ENCODE measurements at places on chromosomes 6 and 20.

- no peak for DNase-seq
Observed at GRCh38 chr6:118810420-118811027, 83.4 kb upstream of the ASF1A start.

DNA sequence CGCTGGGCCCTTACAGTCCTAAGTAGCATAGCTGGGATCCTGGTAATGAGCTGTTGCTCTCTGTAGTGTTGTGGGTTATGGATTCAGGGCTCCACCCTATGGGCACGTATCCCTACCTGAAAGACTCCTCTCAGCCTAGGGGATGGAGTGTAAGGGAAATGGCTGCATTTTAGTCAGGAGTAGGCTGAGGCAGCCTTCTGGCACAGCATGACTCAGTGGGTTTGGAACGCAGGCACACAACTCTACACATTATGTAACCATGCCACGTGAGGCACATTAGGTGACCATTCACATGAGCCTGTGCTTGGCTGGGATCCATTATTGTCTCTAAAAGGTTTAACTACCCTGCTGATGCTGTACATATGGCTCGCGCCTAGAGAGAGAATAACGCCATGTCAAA, 27.8 kb downstream of the HDDC2 start:
- DNase-seq, result no peak

DNA sequence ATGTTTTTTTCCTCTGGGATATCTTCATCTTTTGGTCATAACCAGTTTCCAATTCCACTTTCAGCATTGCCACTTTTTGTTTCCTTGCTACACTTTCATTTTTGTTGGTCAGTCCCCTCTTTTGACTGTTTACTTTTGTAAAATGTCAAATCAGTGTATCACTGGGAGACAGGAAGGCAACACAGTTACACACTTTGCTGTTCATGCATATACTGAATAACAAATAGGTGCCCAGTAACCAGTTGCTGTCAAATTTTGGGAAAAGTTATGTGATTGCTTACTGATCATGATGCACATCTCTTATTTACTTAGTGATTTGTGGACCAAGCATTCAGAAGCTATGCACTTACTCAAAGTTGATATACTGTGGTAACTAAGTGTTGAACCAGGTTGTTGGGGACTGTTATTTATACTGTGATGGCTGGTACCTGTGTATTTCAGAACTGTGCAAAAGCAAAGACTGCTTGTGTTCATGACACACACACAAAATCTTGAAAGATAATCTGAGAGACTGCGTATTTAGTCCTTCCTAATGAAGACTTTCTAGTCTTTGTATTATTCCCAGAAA, 41.0 kb downstream of the ZNF292 start:
- DNase-seq, result no peak

DNA sequence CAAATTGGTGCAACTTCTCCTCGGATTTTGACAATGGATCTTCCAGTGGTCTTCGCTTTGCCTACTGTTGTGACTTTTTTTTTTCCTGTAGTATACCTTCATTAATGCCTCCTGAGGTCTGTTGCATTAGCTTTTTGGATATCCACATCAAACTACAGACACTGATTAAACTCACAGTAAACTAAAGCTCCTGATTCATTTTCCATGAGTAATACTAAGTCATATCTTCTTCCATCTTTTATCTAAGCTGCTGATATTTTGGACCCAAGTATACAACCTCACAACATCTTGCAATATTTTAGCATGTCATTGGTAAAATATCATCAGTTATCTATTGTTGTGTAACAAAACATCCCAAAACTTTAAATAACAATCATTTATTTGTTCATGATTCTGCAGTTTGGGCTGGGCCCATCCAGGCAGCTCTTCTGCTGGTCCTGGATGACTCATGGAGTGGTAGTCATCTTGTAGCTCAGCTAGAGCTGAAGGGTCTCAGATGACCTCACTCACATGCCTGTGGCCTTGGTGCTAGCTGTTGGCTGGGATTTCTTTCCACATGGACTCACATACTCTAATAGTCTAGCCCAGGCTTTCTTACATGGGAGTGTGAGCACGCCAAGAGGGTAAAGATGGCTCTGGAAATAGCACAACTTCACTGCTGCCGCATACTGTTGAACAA, 78.3 kb upstream of the SRSF6 start:
- DNase-seq, result no peak

- no peak for DNase-seq
Observed at GRCh38 chr6:91941838-91942237, 1355.0 kb upstream of the MAP3K7 start.

GRCh38 chr6:46393161-46393939, 97.9 kb downstream of the RCAN2 start:
- DNase-seq, result no peak

All from ELF-1 (cell line).